Activated CD4-positive, alpha-beta T cell treated with anti-CD3 and anti-CD28 coated beads, Interleukin-2, Interleukin-6, amounts not matched to agents 100 ng/mL and 50 ng/mL, durations not matched to agents 16 hours and 8 hours (primary cell): ENCODE measurements at places on chromosomes 5 and 9.
A peak's percentile ranks its signal among the peaks of the same experiment; 100 is the strongest.

DNA sequence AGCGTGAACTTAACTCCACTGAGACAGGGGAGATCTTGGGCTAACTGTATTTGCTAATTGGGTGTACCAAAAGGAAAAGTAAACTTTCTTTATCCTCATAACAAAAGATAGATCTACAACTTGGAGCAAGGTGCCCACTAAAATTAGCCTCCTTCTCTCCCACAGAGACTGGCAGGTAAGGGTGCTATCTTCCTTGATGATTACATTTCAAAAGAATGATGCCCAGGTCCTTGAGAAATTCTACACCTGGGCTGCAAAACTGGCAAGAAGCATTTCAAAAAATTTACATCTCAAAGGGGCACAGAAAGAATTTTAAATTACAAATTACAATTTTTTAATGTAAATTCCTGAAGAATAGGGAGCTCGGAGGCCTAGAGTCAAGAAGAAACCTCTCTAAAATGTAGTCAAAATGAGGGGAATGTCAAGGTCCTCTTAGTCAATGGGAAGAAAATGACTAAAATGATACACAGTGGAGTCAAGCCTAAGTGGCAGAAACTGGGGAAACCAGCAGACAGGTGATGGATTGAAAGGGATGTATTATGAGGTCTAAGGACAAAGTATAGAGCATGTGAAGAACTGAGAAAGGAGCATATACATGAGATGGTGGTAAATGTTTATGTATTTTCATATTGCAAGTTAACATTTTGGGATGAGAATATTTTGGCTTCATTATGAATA lies 348.3 kb upstream of the TUSC1 start:
- DNase-seq: no peak

- DNase-seq: no peak
These were observed 228.2 kb downstream of the MAN2A1 start for GRCh38 chr5:109917966-109918365.

DNA sequence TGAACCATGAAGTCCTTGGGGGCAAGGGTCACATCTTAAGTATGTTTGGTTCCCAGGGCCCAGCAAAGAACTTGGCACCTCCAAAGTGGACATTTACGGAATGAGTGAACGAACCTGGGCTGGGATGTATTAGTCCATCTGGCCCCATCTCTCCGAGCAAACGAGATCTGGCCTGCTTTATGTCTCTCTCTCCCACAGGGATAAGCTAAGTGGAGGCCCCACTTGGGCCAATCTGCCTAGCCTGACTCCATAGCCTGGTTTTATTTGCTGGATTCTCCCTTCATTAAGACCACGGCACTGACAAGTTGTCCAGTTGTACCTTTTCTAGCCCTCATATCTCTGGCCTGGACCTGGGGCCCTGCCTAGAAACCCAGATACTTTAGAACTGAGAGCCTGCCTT lies 2.1 kb downstream of the TTLL11 start:
- no peak for DNase-seq

- no peak for DNase-seq
These were observed 80.0 kb downstream of the TMEM215 start for GRCh38 chr9:32863291-32863690.

- no peak for DNase-seq
These were observed 56.0 kb upstream of the TPD52L3 start for GRCh38 chr9:6272229-6272598.

- no peak for DNase-seq
These were observed 22.2 kb downstream of the COL27A1 start for GRCh38 chr9:114177423-114178064.

- no peak for DNase-seq
These were observed 133.1 kb downstream of the DOCK8 start for GRCh38 chr9:347667-348292.

- no peak for DNase-seq
These were observed 204.8 kb downstream of the DCP2 start for GRCh38 chr5:113181409-113181808.

- DNase-seq: no peak
These were observed 310.6 kb downstream of the DIRAS2 start for GRCh38 chr9:90331826-90332575.

- no peak for DNase-seq
These were observed 9.7 kb downstream of the SH3TC2 start for GRCh38 chr5:149053072-149053695.

DNA sequence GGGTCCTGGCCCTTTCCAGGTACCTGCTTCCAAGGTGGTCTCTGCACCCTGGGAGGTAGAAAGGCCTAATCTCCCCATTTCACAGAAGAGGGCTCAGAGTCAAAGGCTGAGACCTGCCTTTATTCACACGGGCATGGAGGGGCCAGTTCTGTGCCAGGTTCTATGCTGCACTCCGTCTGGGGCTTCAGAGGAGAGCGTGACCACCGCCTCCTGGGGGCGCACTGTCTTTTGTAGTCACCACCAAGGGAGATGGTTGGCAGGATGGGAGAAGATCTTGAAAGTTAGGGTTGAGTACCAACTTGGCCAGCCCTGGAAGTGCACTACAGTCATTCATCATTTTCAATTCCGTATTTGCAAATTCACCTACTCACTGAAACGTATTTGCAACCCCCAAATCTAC lies 23.7 kb upstream of the PRDM12 start:
- DNase-seq: no peak

- no peak for DNase-seq
These were observed 8.6 kb upstream of the COL15A1 start for GRCh38 chr9:98935071-98935505.

DNA sequence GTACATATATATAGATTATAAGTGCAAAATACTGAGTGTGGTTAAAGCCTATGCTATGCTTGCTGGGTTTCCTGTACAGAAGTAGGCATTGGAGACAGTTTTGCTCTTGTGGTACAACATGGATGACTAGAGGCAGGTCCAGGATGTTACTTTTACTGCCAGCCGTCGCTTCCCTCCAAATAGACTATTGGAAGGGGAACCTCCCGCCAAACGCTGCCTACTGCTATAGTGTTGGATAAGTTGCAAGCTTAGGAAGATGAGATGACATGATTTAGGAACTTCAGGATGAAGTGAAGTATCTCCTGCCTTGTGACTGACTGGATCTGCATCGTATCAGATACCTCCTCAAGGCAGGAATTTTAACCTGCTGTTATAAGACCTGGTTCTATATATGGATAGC lies 30.9 kb downstream of the JAK2 start:
- no peak for DNase-seq

DNA sequence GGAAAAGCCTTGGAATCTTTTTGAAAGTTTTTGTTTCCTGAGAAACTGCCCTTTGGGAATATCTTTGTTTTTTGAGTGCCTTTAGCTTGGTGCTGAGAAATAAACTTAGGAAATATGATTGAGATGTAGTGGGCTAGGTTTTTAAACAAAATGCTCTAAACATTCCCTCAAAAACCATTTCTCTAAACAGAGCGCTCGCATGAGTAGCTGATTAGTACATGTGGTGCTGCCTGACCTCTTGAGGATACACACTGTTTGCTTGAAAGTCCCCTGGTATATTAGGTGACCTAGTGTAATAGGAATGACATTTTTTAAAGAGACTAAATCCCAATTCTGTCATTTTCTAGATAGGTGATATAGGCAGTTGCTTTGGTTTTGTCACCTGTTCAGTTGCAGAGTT lies 132.3 kb downstream of the ADAMTSL1 start:
- no peak for DNase-seq

GRCh38 chr5:116923344-116923743 lies 348.7 kb upstream of the SEMA6A start:
- no peak for DNase-seq

- no peak for DNase-seq
These were observed 1.5 kb downstream of the AK6 start for GRCh38 chr5:69367697-69368279.

DNA sequence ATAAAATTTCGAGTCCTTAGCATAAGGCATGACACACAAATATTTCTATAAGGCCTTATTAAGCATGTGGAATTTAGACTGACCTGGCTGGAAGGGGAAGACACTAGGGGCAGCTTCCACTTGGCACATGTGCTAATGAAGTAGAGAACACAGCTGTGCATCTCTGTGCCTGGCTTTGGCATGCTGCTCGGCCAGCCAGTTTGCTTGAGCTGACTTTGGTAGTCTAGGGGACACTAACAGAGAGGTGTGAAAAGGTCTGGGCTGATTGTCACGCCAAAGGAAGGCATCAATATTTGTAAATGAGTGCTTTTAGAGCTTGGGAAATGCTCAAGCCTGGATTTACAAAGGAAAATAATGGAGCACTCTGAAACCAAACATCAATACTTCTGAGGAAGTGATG lies 723.7 kb downstream of the PRELID2 start:
- DNase-seq: no peak

DNA sequence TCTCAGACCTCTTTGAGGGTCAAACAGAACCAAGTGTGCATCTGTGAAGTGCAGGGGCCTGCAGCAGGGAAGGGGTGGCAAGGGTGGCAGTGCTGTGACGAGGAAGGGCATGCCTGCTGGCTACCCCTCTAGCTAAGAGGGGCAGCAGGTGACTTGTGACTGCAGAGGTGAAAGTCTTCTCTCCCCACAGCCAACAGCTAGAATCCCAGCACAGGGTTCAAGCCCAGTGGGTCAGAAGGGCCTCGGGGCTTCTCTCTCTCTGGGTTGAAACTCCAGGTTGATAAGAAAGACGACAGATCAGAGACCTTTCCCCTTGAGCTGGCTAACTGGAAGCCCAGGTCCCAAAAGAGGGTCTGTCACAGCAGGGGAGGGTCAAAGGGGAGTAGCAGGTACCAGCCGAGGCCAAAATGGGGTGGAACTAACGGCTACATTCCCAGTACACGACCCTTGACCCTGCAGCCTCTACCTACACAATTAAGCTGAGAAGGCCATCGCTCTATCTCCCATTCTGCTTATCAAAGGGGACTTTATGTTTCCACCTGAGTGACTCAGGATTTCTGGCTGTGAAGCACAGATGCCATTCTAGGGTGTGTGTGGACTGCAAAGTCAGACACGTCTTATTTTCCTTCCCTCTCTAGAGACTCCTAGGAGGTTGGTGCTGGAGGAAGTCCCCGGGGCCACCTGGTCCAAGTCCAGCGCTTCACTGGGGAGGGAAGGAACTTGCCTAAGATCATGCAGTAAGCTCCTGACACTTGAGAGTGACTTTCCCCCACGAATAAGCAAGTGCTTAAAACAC lies 14.6 kb downstream of the ANKS6 start:
- DNase-seq: no peak

- DNase-seq: no peak
These were observed 186.9 kb downstream of the RGS3 start for GRCh38 chr9:113650207-113651131.

- no peak for DNase-seq
These were observed 12.6 kb upstream of the DHFR start for GRCh38 chr5:80667384-80667783.

DNA sequence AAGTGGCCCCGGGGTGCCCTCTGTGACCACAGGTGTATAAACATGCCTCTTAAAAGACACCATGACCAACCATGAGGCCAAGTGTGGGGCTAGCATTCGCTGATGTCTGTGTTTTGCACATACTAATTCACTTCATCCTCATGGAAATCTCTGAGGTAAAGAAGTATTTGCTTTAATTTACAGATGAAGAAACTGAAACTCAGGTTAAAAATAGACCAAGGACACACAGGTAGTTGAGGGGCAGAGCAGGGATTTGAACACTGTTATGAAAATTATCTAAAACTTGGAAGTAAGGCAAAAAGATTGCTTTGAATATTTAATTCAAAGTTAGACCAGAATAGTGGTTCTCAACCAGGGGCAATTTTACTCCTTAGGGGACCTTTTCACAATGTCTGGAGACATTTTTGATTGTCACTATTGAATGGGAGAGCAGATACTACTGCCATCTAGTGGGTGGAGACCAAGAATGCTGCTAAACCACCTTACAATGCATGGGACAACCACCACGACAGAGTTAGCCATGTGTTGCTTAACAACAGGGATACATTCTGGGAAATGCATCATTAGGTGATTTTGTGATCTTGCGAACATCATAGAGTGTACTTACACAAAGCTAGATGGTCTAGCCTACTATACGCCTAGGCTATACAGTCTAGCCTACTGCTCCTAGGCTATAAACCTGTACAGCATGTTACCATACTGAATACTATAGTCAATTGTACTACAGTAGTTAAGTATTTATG lies 8.0 kb upstream of the FXN start:
- peak; percentile 77 for DNase-seq

DNA sequence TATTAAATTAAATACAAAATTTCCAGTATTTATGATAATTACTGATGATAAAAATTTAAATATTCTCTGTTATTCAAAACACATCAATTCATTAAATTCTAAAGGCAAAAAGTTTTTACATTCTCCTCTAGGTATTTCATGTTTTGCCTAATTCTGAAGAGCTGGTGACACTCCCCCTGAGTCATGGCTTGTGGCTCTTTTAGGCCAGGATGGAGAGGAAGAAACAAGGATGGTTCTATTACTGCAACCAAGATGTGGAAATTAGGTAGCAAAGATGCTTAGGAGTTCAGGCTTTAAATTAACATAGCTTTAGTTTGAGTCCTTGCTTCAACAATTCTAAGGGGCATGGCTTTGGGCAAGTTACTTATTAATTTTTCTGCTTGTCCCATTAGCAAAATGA lies 1295.8 kb downstream of the EFNA5 start:
- no peak for DNase-seq

DNA sequence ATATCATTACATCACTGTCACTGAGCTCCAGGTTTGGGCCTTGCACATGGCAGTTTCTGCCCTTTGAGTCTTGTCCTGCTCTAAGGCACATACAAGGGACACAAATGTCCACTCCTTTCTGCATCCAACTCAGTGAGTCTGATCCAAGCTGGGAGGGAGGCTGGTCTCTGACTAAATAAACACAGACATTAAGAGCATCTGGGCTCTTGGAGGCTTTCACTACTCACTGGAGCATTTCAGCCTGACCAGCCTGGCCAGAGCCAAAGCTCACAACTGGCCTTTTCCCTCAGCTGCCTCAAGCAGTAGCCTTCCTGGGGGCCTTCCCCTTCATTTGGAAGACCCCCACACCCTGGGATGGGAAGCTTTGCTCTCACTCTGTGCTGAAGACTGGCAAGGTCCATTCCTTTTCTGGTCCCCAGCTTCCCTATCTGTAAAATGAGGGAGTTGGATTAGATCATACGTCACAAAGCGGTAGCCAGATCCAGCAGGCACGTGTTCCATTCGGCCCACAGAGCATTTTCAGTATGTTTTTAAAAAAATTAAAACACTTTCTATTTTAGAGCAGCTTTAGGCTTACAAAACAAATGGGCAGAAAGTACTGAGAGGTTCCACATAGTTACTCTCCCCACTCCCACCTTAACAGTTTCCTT lies 58.6 kb upstream of the XPA start:
- no peak for DNase-seq

- DNase-seq: no peak
These were observed 599.3 kb upstream of the TLE4 start for GRCh38 chr9:78972303-78972999.

- no peak for DNase-seq
These were observed 8.0 kb upstream of the PCA3 start for GRCh38 chr9:76756268-76756640.

DNA sequence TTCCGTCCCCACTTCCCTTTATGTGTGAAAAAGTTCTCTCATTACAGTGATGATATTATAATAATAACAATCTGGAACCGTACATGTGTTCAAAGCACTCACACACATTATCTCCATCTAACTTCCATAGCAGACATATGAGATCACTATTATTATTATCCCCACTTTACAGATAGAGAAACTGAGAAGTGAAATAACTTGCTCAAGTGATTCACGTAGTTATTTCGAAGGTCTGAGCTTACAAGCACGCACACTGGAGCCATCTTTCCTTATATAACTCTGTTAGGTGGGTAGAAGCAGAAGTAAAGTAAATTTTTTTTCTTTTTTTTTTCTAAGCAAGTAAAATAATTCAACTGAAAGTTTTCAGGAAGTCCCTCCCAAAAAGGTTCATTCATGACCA lies 62.9 kb upstream of the PTGER4 start:
- DNase-seq: no peak
